Ureter (tissue), 1 donor: ENCODE measurements at places on chromosomes 3 and 15. TPM values are rescaled to one million over a fixed set of nuclear protein-coding genes. Genes with fewer than 3 reads are reported as not detected.

The CX3CR1 gene
- 1.5 TPM for total RNA-seq

The FANCD2OS gene
- total RNA-seq: not detected

The VGLL4 gene
- total RNA-seq: 88.3 TPM

The LRRK1 gene
- 29.5 TPM for total RNA-seq

The FXR1 gene
- 120 TPM for total RNA-seq
